ENCODE measurements at places on chromosomes 3 and 15.

DNA sequence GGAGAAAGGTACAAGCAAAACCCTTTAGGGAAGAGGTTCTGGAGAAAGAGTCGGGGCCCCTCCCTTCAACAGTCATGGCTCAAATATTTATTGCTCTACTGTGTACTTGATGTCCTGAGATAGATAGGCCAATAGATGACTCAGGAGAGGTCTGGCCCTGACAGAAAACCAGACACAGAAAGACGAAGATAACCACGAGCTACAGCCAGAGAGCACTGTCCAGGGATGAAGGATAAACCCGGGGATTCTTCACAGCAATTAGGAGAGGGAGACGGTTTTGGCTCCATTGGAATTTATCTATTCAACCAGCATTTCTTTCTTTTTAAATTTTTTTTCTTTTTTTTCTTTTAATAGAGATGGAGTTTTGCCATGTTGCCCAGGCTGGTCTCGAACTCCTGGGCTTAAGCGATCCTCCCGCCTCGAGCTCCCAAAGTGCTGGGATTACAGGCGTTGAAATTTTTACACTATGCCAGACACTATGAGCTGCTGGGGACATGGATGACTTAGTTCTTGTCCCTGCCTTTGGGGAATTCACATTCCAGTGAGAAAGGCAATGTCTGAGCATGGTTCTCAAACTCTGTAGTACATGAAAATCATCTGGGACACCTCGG, 4.6 kb upstream of the CIDEC start:
- DNase-seq = no peak

- DNase-seq = peak; percentile 45
These were observed 87.4 kb downstream of the THSD4 start for GRCh38 chr15:71202712-71203111.

DNA sequence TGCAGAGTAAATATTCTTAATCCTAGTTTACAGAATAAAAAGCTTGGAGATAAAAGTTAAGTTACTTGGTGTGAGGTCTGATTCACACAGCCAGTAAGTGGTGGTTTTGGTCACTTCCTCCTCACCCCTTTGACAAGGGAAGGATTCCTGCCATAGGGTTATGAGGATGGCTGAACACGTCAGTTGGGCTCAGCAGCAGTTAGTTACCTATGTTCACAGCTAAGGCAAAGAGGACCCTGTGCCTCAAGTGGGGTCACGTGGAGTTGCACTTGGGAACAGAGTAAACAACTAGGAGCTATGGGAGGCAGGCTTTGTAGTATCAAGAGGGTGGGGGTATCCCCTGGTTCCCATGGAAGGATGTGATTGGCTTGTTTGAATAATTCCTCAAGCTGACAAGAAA, 232.2 kb downstream of the UBE2E2 start:
- no peak for DNase-seq

GRCh38 chr3:177905173-177906125, 630.8 kb upstream of the KCNMB2 start:
- peak; percentile 75 for DNase-seq

DNA sequence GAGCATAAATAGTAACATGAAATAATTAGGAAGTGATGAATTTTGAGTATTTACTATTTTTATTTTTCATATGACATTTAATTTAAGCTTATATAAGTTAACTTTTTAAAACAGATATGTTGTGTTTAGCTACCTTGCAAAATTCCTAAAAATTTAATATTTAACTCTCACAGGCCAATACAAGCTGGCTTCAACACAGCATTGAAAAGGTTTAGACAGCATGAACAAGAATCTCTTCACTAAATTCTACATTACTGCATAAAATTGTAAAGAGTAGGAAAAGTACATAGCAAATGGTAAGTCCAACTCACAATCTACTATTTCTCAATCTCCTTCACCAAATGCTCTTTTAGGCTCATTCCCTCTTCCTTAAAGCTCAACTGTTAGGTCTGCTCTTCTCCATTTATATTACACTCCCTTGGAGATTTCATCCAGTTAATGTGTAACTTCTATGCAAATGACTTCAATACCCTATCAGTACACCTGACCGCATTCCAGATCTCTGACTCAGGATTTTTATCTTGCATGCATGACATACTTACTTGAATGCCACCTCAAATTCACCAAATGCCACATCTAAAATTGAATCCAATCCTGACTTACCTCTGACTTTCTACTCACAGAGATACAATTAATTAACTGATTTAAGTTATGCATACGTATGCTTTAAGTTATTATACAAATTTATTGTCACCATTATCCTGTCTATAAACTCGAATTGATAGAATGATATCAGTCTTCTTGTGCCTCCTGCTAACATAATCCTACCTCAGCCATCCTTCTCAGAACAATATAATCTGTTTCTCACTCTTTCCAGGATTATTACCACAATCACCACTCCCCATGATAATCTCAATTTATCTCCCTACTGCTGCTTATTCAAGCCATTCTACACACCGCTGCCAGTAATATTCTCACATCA, 127.0 kb downstream of the STAG1 start:
- DNase-seq = no peak

GRCh38 chr3:177193688-177194268, 3.5 kb downstream of the TBL1XR1 start:
- peak; percentile 64 for DNase-seq

GRCh38 chr15:95432878-95433405, 897.6 kb upstream of the NR2F2 start:
- no peak for DNase-seq

- no peak for DNase-seq
These were observed 60.6 kb upstream of the ADAMTS9 start for GRCh38 chr3:64748244-64748904.

DNA sequence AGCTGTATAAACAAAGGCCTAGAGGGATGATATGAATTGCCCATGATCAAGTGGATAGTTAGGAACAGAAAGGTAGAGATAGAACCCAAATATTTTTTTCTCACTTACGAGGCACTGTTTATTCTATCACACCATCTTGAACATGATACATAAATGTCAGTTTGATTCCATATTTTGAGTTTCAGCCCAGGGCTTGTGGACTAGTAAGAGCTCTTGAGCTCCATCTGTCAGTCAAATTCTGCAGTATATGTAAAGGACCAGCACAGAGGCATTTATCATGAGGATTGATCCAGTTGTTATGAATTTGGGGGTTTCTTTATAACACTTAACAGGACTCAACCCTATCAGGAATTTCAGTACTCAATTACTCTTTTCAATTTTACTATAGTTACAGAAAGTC, 4.8 kb downstream of the SLC27A2 start:
- DNase-seq = no peak

DNA sequence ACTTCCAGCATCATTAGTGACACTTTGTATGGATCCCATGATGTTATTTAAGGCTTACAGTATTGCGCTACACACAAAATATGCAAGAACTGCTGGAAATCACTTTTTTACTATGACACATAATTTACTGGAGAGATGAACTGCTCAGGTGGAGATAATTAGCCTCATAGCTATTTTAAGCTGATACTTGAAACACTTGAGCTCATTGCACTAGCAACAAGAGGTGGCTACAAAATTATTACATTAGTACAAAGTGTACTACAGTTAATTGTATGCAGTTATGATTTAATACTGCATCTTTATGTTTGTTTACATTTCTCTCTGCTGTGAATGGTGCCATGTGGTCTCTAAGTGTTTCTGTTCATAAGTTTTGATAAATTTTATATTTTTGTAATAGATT, 6.5 kb upstream of the LZTFL1 start:
- no peak for DNase-seq

DNA sequence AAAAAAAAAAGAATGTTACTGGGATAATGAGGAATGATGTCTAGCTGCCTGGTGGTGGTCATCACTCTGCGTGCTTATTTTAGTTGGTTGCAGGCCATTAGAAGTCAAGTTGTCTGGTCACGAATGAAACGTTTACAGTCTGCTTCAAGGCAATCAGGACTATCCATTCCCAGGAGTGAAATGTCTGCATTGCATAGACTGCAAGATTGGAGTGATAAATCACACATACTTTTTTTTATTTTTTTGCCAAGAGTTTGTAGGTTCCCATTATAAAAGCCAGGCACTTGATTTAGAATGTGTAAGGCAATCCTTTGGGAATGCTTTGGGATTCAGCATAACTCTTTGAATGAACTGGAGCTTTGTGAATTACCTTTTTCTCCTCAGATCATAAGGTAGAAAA, 132.3 kb downstream of the STAC start:
- no peak for DNase-seq

DNA sequence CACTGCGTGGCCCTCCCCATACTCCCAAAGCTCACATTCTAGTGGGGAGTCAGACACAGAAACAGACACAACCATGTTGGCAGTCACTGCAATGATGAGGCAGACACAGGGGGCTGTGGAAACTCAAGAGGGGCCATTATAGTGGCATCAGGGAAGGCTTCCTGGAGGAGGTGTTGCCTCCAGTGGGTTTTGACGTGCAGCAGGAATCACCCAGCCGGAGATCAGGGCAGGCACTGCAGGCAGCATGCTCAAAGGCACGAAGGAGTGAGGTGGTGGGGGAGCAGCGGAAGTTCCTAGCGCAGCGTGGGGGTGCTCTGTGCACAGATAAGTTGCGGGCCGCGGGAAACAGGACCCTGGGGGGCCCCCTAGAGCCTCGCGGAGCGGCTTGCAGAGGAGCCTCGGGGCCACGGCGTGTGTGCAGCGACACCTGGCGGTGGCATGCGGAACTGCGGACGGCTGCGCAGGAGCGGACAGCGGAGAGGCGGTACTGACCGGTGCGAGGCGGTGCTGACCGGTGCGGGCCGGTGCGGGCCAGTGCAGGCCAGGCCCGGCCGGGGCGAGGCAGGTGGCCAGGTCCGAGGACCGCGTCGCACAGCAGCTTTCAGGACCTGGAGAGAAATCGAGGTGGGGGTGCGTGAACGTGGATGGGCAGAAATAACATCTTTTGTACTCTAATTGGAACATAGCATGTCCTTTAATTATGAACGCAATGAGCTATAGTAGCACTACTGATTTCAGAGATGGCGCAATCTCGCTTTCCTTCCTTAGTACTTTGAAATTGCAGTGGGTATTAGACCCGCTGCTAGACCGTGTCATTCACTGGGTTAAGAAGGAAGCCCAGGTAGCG, 101.5 kb downstream of the FBLN2 start:
- DNase-seq = peak; percentile 88

- no peak for DNase-seq
These were observed 12.9 kb downstream of the ZIC4 start for GRCh38 chr3:147393261-147393942.
